ENCODE measurements at places on chromosomes 6 and 20. TPM values are rescaled to one million over a fixed set of nuclear protein-coding genes. Genes with fewer than 3 reads are reported as not detected.

GRCh38 chr6:7232351-7232750 is 80.6 kb downstream of the SSR1 start:
- no peak for DNase-seq

GRCh38 chr6:39790772-39791171 is 1.4 kb upstream of the DAAM2 start:
- DNase-seq, result no peak

GRCh38 chr20:38222923-38223742 is 37.4 kb downstream of the KIAA1755 start:
- DNase-seq, result no peak

DNA sequence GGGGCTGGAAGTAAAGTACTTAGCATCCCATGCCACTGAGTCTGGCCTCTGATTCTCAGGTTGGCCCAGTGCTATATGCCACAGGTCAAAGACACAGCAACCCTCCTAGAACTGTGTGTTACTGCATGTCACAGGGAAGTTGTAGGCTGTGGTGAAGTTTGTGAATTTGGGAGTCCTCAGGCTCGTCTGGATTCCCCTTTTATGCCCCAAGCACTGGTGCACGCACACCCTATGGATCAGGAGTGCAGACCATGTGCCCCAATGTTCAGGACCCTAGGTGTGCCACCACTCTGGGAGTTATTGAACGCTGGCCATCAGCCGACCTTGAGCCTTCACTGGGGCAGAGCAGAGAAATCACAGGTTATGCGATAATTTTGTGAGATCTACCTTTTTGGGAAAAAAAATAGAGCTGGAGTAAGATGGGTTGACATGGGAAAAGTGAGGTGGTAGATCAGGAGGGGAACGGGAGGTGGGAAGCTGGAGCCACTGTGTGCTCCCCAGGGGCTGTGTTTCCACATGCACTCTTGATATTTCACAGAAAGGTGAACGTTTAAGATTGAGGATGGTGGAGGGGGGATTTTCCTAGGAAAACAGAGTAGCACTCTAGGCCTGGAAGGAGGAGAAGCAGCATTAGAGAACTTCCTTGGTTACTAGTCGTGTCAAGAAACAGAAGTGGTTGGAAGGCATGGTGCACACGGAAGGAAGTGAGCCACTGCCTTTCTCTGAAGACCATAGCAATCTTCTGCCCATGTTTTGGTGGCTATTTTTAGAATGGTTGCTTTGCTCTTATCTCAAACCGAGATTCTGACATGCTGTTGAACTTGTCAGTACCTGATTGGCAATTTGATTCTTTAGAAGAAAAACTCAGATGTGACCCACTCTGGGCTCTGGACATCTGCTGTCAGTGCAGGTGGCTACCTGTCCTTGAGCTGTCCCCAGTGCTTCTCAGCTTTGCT is 44.1 kb downstream of the DUSP22 start:
- DNase-seq, result no peak

GRCh38 chr6:139449611-139450000 is 75.2 kb upstream of the CITED2 start:
- DNase-seq, result no peak

GRCh38 chr6:38220069-38220723 is 400.7 kb downstream of the ZFAND3 start:
- peak; percentile 26 for DNase-seq

- peak; percentile 43 for DNase-seq
Measured at GRCh38 chr6:53032849-53033248, 32.4 kb upstream of the FBXO9 start.

DNA sequence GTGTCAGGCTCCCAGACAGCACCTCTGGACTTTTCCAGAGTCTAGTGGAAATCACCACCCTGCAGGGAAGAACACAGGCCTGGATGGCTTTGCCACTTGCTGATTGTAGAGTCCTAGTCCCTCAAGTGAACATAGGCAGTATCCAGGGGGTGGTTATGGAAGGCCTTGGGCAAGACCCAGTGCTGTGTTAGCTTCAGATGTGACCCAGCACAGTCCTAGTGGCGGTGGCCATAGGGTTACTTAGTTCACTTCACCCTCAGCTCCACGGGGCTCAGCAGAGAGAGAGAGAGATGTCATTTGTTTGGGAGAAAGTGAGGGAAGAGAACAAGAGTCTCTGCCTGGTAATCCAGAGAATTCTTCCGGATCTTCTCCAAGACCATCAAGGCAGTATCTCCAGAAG is 37.3 kb downstream of the RNF146 start:
- no peak for DNase-seq

DNA sequence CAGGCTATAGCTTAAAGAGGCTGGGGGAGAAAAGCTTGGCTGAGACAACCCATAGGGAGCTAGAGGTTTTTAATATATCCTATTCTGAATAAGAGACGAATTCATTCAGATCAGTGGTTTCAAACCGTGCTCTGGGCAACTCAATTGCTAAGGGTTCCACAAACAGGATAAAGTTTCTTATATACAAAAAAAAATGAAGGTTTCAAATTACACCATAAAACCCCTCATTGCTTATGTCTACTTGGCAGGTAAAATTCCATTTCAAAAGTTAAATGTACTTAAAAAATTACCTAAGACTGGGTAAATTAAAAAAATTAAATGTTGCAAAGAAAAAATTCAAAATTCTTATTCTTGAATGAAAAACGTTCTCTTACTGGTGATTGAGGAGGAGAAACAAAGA is 2.7 kb downstream of the HLA-DPB1 start:
- DNase-seq, result no peak

- no peak for DNase-seq
Measured at GRCh38 chr6:109240370-109241084, 141.7 kb downstream of the CD164 start.

DNA sequence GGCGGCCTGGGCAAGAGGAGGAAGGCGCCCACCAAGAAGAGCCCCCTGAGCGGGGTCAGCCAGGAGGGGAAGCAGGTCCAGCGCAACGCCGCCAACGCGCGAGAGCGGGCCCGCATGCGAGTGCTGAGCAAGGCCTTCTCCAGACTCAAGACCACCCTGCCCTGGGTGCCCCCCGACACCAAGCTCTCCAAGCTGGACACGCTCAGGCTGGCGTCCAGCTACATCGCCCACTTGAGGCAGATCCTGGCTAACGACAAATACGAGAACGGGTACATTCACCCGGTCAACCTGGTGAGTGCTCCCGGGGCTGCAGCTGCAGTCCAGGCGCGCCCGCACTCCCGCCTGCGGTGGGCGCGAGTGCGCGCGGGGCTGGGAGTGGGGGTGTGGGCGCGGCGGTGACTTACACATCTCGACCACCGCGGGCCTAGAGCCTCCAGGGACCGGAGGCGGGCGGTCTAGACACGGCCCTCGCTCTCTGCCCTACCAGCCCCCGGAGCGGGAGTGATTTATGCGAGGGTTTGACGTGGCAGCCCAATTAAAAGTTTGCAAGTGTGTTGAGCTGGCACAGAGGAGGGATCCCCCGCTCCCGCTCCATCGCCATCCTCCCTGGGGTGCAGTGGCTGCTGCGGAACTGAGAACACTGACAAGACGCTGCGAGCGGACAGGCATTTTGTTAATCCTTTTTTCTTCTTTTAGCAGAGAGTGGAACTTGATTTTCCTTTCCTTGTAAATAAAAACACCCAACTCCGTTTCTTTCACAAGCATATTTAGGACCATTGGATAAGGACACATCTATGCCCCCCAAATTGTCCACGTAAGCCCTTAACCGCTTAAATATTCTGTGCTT is 867 bp downstream of the TCF21 start:
- peak; percentile 25 for DNase-seq

DNA sequence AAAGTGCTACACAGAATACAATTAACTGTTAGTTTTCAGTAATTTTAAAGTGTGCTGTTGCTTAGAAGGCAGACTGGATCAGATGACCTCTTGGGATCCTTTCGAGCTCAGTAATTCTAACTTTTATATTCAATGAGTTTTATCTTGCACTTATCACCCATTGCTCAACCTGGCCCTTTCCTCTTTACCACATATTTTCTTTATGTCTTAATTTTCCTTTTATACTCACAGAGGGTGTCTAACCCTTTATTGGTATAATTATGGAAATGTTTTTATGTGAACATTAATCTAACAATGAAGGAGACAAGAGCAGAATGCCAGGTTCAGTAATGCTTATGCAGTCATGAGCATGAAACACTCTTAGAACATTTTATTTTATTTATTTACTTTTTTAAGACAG is 39.7 kb upstream of the CARMIL1 start:
- no peak for DNase-seq

DNA sequence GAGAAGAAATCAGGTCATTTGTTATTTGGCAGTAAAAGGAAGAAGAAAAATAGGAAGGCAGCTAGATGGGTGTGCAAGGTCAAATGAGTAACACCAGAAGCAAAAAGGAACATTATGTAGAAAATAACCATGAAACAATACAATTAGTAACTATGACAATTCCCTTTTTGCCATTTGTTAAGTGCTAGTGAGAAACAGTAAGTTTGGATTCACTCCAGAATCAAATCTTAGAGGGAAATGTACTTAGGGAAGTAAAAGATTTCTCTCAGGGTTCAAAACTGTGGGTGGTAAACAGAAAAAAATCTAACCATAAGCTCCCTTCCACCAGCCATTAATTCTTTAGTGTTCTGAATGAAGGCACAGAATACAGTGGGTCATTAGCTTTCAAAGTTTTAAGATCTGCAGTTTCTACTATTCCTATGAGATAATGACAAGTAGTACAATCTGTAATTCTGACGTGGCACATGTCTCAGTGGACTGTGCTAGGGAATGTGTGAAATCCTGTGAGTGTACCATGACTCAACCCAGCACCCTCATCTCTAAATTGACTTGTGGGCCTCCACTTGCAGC is 17.1 kb downstream of the REPS1 start:
- peak; percentile 28 for DNase-seq

GRCh38 chr20:8287340-8287739 is 155.3 kb downstream of the PLCB1 start:
- no peak for DNase-seq

- DNase-seq, result no peak
Measured at GRCh38 chr6:170394980-170395379, 88.4 kb downstream of the FAM120B start.

GRCh38 chr20:22962567-22963439 is 72.3 kb upstream of the SSTR4 start:
- peak; percentile 26 for DNase-seq

DNA sequence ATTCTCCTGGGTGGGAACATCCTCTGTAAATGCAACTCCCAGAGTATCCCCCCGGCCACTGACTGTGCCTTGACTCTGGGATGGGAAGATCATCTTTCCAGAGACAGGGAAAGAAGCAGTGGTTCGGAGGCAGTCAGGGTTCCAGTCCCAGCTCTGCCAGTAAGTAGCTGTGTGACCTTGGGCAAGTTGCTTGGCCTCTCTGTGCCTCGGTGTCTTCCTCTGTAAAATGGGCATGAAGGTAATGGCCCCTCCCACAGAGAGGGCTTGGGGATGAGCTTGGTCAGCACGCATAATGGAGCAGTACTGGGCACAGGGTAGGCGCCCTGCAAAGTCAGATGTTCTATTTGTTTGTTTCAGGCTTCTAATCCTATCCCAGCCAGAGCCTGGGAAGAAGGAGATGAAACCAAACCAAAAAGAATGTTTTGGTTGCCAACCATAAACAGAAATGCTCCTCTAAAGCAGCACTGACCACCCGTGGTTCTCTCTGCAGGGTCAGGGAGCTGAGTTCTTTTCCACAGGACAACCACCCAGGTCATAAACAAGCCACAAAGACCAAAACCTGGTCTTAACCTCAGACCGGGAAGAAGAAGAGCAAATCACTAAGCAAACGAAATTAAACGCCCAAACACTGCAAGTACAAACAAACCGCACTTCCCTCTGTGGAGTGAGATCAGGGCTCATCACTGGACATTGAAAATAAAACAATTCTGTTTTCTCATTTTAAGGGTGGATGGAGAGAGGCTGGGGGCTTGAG is 381.0 kb upstream of the SULF2 start:
- DNase-seq, result no peak

DNA sequence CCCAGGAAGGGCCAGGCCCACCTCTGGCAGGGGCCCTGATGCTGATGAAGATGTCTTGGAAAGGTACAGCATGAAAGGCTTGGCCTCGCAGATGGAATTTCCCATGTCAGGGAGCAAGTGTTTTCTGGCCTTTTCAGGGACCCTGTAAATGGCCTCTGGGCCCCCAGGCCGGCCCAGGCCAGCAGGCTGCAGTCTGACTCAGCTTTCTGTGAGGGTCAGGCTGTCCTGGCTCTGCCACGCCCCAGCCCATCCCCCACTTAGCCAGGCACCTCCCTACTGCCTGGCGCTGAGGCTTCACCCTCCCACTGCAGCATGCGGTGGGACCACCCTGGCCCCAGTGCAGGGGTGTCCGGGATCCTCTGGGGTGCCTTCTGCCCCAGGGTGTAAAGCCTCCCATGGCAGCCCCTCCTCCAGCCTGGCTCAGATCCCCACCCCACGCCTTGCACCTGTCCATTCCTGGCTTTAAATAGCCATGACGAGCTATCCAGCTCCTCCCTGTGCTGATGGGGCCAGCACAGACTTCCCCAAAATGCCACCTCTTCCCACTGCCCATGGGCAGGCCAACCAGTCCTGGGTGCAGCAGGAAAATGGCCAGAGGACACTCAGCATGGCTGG is 35.6 kb upstream of the GATA5 start:
- DNase-seq, result peak; percentile 85

GRCh38 chr6:93581371-93581770 is 162.0 kb upstream of the EPHA7 start:
- DNase-seq, result peak; percentile 16

- no peak for DNase-seq
Measured at GRCh38 chr20:18024606-18025127, 33.0 kb downstream of the OVOL2 start.

- DNase-seq, result no peak
Measured at GRCh38 chr20:6123649-6124014, 802 bp upstream of the FERMT1 start.

- DNase-seq, result no peak
Measured at GRCh38 chr20:4633379-4633778, 88.3 kb upstream of the PRND start.

GRCh38 chr6:17032988-17033634 is 68.7 kb upstream of the STMND1 start:
- DNase-seq, result peak; percentile 94

DNA sequence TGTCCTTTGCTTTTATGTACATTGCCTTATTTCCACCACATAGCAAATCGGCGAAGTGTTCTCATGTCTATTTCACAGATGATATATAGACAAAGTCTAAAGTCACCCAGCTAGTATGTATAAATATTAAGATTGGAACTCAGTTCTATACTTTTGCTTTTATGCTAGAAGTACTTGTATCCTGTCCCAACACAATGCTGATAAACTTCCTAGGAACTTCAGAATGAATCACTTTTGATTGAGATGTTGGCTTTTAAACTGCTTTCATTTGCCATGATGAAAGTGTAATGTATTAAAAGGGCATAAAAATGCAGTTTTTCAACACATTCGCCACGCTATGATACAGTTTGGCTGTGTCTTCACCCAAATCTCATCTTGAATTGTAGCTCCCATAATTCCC is 50.8 kb downstream of the GCLC start:
- DNase-seq, result no peak

The SMIM29 gene
- 5.2 TPM for total RNA-seq

The ZSCAN12 gene
- 11.8 TPM for total RNA-seq

The HRH3 gene
- 0.62 TPM for total RNA-seq

The DDO gene
- 6.6 TPM for total RNA-seq

The ACTL10 gene
- 0.10 TPM for total RNA-seq

The WFDC12 gene
- total RNA-seq, result not detected

The GSTA2 gene
- total RNA-seq, result not detected

The HUS1B gene
- total RNA-seq, result 0.92 TPM

The FKBP1C gene
- not detected for total RNA-seq

The MYCT1 gene
- total RNA-seq, result 26.0 TPM

The PTGIS gene
- total RNA-seq, result 27.7 TPM

The RFX6 gene
- total RNA-seq, result not detected

The WFDC10B gene
- not detected for total RNA-seq

Measured in tongue (tissue), 3 donors.